ENCODE measurements at places on chromosomes 1 and 21.

- DNase-seq = no peak
Measured at GRCh38 chr1:113109908-113110554, 37.0 kb downstream of the LRIG2 start.

DNA sequence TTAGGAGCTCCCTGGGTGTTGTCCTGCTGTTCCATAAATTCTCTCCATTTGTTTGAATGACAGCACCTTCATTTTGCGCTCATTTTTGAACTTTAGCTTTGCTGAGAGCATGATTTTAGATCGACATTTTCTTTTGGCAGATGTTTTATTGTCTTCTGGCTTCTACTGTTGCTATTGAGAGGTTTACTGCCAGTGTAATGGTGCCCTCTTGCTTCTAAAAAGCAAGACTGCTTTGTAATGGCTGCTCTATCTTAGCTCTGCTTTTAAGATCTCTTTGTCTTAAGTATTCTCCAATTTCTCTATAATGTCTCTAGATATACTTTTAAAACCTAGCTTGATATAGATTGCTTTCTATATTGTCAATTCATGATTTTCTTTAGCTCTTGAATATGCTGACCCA is 27.8 kb downstream of the THEM4 start:
- DNase-seq = no peak

- DNase-seq = no peak
Measured at GRCh38 chr1:173414136-173414535, 63.0 kb upstream of the PRDX6 start.

DNA sequence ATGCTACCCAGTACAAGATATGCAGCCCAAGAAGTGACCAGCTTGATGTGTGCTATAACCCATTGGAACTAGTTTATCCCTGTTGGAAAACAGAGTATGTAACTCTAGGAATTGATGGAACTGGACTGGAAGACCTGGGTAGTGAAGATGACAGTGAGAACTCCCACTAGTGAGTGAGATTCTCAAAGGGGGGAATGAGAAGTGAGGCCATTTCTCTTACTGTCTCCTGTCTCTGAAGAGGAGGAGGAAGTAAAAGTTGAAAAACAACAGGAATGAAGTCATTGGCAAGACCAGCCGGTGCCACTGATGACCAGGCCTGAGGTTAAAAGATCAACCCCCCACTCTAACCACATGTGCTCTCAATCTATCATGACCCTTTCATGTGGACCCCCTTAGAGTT is 20.9 kb downstream of the PLA2G2F start:
- no peak for DNase-seq

- no peak for DNase-seq
Measured at GRCh38 chr21:29604076-29604475, 305.4 kb downstream of the BACH1 start.

DNA sequence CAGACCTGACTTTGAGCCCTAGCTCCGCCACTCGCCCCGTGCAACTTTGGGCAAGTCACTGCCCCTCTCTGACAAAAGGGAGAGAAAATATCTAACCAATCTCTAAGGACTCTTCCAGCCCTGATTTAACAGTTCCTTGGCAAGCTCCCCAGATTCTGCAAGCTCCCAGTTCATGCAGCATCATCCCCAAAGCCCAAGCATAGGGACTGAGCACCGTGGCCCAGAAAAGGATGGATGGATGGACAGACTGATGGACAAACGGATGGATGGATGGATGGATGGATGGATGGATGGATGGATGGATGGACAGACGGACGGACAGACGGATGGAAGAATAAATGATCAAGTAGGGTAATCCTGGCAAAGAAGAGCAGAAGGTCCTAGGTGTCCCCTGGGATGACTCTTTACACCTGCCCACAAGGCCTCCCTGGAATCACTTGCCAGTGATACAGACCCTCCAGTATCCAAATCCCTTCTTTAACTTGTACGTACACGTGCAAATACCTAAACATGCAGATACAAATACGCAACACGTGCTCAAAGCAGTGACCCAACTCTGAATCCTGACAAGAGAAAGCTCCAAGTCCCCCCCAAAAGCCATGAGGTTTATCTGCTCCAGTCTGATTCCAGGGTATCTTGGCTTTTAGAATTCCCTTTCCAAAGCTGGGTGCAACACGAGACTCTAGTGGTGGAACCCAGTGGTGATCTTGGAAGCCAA is 16.0 kb downstream of the IFFO2 start:
- no peak for DNase-seq

GRCh38 chr1:225250432-225250831 is 177.4 kb downstream of the LBR start:
- no peak for DNase-seq

DNA sequence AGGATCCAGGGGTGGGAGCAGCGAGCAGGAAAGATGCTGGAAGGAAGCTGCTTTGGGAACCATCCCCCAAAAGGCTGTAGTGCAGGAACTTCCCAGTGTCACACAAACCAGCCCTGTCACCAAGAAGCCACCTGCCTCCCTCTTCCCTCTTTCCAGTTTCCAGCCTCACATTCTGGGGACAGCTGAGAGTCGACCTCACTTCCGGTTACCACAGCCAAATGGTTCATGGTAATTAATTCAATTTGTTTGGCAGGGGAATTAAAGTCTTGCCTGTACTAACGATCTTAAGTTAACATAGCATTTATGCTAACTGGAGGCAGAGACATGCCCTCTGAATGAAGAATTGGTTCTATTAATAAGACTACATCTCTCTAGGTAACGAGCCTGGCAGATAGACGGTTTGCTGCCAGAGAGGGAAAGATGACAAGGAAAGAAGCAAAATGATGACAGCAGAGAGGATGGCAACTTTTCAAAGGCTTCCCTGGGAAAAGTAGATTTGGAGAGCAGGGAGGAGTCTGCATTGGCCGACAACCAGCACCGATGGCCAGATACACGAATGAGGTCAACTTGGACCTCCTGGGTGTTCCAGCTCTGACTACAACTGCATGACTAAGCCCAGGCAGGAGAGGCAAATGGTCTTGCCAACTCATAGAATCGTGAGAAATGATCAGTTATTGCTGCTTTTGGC is 64.1 kb downstream of the TMCO4 start:
- DNase-seq = no peak

- no peak for DNase-seq
Measured at GRCh38 chr1:87030740-87031690, 116.6 kb downstream of the HS2ST1 start.

- DNase-seq = no peak
Measured at GRCh38 chr1:223006917-223007648, 136.0 kb downstream of the TLR5 start.

GRCh38 chr1:230066031-230066430 is 1.0 kb upstream of the GALNT2 start:
- DNase-seq = no peak

- DNase-seq = no peak
Measured at GRCh38 chr1:179090522-179090921, 8.7 kb downstream of the TOR3A start.

- no peak for DNase-seq
Measured at GRCh38 chr1:16145030-16145661, 10.7 kb downstream of the EPHA2 start.

- no peak for DNase-seq
Measured at GRCh38 chr1:160124705-160125478, 9.3 kb downstream of the ATP1A2 start.

- no peak for DNase-seq
Measured at GRCh38 chr1:82700476-82700875, 899.7 kb downstream of the ADGRL2 start.

DNA sequence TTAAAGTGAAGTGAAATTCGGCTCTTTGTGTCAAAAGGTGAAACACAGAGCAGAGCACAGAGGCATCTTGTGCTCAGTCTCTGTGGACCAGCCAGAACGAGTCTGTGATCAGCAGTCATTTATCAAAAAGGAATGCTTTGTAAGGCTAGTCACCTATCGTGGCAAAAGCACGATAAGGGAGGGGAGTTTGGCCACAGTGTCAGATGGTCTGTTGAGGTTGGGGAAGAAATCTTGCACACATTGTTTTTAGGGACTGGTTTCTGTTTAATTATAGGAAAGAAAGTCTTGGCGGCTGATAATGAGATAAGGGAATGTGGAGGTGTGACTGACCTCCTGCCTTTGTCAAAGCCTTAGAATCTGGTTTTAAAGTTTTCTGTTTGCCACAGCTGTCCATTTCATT is 58.2 kb upstream of the KIAA1614 start:
- no peak for DNase-seq

GRCh38 chr1:169648709-169649108 is 18.8 kb upstream of the SELP start:
- no peak for DNase-seq

GRCh38 chr1:248847181-248847955 is 9.3 kb downstream of the ZNF672 start:
- DNase-seq = no peak

DNA sequence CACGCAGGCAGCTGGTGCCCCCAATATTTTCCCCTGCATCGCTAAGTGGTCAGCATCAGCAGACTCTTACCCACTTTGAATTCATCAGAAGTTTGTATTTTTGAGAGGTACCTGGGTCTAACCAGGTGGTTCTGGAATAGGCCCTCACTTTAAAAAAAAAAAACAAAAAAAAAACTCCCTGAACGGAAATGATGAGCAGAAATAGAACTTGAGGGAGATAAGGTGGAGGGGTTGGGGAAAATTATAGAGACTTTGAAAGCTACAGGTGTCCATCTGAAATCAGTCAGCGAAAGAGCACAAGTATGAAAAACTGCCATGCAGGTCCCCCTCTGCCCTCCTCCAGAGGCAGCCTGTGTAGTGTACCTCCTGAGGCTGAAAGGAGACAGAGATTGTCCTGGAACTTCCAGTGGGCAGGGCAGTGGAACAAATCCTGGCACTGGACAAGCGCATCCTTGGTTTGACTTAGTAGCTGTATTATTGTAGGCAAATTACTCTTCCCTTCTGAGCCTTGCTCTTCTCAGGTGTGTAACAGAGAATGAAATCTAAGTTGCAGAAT is 1.2 kb downstream of the SLAMF7 start:
- no peak for DNase-seq

DNA sequence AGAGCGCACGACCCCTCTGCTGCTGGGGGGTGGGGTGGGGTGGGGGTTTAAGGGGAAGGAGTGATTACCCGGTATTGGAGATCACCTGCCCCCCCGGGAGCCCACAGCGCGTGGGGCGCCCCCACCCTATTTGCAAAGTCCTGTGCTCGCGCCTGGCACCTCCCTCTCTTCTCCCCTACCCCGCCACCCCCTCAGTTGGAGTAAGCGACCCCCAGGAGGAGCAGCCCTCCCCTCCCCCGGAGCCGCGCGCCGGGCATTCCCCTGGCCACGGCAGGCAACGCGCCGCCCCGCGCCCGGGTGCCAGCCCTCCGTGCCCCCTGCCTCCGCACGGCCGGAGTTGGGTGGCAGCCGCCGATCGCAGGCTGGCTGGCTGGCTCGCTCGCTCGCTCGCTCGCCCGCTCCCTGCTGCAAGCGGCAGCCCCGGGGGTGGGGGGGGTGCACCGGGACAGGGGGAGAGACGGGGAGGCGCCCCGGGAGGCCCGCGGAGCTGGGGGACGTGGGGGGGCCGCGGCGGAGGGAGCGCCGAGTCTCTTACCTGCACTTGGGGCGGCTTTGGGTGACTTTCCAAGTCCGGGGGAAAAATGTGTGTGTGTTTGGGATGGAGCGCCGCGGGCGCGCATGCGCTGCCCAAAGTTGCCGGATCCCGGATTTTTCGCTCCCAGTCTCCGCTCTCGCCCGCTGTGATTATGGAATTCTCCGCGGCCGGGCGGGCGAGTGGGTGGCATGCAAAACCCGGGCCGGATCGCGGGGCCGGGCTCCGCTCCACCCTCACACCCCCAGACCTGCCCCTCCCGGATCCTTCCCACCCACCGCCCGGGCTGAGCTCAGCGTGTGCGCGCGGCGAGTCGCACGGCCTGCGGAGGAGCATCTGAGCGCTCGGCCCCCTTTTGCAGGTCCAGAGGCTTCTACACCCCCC is at the start of gene CASZ1:
Gene CASZ1 (minus strand): TSS at position 618 of the 916 bp plus-strand sequence. CDS start 102,757 bp downstream, outside the sequence.
- no peak for DNase-seq

GRCh38 chr1:151501474-151501873 is 9.7 kb upstream of the CGN start:
- DNase-seq = no peak
